ENCODE measurements at places on chromosomes 1 and 21.

DNA sequence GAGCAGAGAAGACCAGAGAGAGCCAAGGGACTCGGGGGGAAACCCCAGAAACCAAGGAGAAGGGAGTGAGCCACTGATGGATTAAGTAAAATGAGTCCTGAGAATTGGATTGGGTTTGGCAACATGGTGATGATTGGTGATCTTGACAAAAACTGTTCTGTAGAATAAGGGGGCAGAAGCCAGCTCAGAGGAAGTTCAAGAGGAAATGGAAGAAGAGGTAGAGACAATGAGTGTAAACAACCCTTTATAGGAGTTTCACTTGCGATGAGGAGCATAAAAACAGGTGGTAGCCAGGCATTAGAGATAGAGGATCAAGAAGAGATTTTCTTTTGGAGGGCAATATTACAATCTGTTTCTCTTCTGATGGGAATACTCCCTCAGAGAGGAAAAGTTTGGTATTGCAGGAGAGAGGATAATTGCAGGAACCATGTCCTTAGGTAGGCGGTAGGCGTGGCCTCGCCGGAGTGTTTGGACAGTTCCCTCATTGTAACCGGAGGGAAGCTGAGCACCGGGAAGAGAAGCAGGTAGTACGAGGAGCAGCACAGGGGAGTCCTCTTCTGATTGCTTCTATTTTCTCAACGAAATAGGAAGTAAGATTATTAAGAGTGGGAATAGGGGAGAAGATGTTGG, 68.4 kb upstream of the TENT5C start:
- no peak for DNase-seq

DNA sequence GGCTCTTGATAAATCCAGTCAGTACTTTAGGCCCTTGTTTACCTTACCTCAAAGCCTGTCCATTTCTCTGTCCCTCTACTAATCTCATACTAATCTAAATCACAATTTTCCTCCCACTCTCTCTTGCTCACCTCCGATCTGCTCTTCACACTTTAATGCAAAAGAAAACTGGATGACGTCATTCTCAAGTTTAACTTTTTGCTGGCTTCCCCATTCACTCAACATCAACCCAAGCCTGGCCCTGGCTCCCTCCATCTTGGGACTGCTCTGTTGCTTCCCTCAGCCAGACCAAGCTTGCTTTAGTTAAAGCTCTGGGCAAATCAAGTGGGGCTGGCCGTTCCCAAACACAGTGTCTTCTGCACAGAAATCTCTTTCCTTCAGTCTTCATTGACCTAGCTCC, 29.7 kb downstream of the COA6 start:
- no peak for DNase-seq

- no peak for DNase-seq
Observed at GRCh38 chr1:187928696-187929095, 1099.9 kb downstream of the PLA2G4A start.

DNA sequence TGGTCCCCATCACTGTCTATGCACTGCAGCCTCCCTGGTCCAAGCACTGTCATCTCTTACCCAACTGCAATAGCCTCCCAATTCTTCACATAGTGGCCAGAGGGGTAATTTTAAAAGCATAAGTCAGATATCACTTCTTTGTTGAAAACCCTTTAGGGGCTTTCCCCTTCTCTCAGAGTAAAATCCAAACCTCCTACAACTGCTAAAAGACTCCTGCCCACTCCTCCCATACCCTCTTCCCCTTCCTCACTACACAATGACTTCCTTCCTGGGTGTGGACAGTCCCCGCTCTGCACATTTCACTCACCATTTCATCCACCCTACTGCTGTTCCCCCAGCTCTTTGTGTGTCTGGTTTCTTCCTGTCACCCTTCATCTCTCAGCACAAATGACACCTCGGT, 8.3 kb downstream of the MCOLN2 start:
- no peak for DNase-seq

DNA sequence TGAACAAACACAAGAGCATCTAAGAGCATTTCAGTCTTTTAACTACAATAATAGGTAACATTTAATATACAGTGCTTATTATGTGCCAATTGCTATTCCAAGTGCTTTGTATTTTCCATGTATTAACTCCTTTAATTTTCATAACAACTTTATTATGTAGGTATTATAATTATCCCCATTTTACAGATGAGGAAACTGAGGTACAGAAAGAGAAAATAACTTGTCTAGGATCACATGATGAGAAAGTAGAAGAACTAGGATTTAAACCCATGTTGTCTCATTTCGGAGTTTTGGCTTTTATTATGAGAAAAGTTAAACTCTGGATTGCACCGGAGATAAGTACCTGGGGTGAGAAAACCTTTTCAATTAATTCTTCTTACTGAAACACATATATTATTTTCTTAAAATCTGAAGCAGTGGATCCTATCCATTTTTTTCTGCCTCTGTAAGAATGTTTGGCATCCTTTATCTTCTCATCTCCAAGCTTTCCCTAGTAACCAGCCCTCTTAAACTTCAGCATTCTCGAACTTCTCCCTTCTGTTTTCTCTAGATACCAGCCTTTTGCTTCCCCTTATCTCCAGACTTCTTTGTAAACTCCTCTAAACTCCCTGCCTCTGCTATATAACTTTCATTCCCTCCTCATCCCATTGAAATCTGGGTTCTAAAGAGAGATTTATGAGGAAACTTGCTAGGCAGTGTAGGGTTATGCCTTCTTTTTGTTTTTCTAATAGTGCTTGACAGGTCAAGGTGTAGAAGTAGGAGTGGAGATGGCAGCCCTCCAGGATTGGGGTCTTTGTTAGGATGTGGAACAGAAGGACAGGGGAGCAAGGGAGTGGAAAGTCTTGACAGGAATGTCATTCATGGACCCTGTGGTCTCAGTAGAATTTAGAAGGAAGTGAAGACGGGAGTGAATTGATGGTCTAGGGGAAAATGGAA, 28.3 kb downstream of the POU2F1 start:
- no peak for DNase-seq

- DNase-seq: no peak
Observed at GRCh38 chr1:86247597-86248279, 91.2 kb upstream of the COL24A1 start.

GRCh38 chr21:42468491-42469131, 27.4 kb downstream of the RSPH1 start:
- DNase-seq: no peak

DNA sequence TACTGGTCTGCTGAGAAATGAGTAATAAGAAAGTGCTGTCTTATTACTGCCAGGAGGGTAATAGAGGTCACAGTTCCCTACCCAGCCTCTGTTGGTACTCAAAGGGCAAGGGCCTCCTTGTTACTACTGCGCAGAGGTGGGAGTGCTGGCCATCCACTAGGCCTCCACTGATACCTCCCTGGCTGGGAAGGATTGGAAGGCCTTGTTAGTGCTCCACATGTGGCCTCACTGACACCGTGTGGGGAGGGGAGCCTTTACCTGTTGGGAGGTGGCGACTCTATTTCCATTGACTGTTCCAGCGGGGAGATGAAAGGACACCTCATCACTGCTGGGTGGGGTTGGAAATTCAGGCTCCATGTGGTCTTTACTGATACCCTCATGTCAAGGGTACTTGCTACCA, 57.8 kb upstream of the USP24 start:
- DNase-seq: no peak

DNA sequence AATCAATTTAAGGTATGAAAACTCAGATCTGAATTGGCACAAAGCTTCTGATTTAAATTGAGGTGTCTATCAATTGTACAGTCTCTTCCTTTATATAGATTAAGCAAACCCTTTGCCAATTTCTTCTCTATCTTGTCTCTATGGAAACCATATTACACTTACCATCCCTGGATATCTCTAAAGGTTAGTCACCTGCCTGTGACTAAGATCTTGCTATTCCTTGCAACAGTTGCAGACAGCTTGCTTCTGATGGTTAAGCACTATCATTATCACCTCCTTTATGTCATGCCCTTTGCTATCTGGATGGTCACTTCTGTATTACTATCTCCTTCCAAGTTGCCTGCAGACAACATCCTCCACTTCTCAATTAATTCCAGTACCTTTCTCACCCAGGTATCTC, 998.6 kb upstream of the B3GALT2 start:
- DNase-seq: no peak

DNA sequence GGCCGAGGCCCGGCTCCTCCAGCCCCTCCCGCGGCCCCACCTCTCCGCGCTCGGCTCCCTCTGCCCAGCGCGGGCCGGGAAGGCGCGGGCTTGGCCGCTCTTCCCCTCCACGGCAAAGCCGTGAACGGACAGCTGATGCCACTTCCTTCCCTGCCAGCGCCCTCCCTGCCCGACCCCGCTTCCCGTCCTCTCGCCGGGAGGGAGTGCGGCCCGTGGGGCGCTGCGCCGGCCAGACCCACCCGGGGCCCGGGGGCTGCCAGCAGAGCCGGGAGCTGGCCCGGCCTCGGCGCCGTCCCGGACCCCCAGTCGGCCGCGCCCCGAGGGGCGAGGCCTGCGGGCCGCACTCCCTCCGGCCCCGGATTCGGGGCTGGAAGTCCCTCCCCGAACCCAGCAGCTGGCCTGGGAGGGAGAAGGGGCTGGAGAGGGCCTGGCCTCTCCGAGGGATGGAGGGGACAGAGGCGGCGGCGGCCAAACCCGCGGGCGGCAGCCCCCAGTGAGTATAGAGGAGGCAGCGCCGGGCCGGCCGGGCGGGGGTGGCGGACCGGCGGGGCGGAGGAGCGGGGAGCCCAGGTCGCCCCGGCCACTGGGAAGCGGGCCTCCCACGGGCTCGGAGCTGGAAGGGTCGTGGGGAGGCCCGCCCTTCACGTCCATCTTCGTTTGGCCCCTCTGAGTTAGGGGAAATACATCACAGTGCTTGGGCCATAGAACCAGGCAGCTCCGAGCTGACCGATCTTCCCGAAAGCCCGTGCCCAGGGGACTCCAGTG, at the start of gene KIAA1614:
KIAA1614 (plus strand) TSS at position 97 of the 765 bp plus-strand sequence; CDS start at position 444, 347 bp downstream.
- DNase-seq: no peak

GRCh38 chr1:57711326-57711725, 287.5 kb upstream of the DAB1 start:
- no peak for DNase-seq

- DNase-seq: no peak
Observed at GRCh38 chr1:156319664-156320063, 18.4 kb downstream of the CCT3 start.

- no peak for DNase-seq
Observed at GRCh38 chr1:234096161-234096770, 191.8 kb downstream of the SLC35F3 start.

- DNase-seq: no peak
Observed at GRCh38 chr1:184935920-184936798, 38.1 kb downstream of the NIBAN1 start.

- no peak for DNase-seq
Observed at GRCh38 chr1:17764591-17764990, 9.5 kb downstream of the ACTL8 start.

DNA sequence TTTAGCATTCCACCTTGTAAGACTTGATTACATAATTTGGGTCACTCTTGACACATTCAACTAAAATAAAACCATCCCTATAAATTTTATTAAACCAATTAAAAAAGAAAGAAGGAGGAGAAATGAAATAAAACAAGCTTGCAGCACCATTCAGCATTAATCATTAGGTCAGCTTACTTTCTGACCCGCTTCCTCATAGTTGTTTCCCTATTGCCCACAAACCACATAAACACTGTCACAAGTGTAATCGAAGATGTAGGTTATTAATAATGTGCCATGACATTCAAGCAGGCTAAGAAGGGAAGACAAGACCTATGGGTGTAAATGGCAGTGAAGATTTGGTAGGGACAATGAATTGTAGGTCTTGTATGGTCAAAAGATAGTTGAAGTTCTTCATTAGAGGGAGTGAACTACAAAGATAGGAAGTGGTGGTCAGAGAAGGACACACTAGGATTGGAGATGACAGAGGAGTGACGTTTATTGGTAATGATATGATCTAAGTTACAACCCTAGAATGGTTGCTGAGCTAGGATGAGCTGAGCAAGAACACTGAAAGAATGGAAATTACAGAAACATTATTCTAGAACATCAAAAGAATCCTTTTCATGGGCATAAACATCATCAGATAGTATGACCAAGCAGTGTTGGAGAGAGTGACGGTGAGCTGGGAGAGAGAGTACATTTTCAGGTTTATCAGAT, 231.5 kb downstream of the KCNT2 start:
- DNase-seq: no peak

DNA sequence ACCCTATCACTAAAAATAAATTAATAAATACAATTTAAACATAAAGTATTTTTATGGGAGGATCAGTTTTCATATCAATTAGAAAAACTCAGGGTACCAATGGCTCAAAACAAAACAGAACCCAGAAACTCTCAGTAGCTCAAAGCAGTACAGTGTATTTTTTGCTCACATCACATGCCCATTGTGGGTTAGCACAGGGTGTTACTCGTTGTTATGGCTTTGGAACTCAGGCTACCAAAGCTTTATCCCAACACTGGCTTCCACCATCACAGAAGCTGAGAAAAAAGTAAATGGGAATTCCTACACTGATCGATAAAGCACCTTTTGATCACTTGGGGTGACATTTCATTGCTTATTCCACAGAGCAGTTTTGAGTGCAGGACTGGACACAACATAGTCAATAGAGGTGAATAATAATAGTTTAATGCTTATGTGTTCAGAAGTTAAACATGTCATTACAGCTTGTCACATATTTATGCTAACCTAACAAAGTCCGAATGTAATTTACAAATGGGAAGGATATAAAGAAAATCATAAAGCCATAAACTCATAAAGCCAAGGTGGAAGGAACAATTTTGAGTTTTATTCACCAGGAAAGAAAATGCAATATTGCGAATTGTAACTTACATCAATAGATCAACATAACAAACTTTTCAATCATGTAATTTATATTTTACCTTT, 484.5 kb upstream of the TMPRSS15 start:
- no peak for DNase-seq

GRCh38 chr1:39509360-39510009, 18.0 kb downstream of the BMP8A start:
- no peak for DNase-seq

DNA sequence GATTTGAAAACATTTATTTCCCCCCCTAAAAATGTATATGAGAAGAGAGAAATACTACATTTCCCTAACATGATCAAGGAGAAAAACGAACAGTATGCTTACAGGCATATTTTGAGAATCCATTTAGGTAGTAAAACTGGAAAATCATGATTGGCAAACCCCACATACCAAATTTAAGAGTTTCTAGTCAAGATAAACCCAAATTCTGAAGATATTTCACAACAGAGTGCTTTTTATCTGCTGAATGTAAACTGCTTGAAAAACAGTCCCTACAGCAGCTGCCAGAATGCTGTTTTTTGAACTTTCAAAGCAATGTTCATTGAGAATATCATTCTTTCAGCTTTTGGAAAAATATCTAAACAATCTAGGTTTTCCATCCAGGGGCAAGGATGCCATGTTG, 31.0 kb downstream of the ASH1L start:
- no peak for DNase-seq

Data from NT2/D1 (cell line).